ENCODE measurements at places on chromosomes 5 and 9.

DNA sequence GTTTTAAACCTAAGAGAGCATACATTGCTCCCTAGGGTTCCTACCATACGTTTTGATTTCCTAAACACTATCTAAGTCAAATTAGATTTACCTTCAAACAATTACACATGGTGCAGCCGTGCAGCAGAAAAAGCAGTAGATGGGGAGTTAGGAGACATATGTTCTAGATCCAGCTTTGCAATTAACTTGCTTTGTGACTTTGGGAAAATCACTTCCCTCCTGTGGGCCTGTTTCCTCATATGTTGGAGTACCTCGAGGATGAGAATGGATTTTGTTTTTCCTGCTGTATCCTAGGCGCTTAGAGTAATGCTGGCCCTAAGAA is 711 bp downstream of the MRPL50 start:
- no peak for DNase-seq

DNA sequence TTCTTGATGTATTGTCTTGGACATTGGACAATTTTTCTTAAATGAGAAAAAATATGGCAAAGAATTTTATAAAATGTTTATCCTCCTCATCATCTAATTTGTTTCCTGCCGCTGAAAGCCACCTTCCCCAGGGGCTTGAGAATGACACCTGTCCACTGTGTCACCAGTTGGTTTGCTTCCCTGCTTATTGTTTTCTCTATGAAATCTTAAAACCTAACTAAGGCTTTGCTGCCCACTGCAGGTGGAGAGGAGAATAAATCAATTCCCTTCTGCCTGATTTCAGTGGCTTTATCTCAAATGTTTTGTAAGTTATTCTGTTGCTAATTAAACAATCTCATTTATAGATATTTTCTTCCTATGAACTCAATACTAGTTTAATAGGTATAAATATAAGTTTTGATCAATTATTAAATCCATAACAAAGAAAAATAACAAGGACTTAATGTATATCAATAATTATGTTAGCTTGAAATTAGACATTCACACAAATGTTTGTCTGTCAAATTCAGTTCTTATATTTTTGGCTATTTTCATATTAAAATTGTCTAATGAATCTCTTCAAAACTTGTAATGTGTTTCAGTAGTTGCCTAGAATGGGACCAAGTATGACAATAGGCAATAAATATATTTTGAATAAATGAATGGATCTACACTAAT is 822.5 kb downstream of the PTPRD start:
- peak; percentile 26 for DNase-seq

DNA sequence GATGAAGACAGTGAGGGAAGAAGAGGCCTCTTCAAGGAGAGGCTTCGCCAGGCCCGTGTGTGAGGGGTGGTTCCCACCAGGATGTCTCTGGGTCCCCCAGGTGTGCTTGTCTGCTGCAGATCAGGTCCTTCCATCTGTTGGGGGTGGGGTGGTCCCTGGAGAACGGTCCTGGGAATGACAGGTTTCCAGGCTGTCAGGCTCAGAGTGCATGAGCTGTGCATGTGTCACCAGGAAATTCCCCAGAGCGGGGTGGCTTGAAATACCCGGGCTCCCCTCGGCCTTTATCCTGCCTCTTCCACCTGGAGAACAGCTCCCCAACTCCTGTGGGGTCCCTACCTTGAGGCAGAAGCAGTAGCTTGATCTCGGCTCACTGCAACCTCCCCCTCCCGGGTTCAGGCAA is 118.8 kb downstream of the GAPVD1 start:
- no peak for DNase-seq

GRCh38 chr9:111483439-111483857 is 735 bp downstream of the ECPAS start:
- no peak for DNase-seq

GRCh38 chr5:105677291-105677690 is 1993.4 kb downstream of the EFNA5 start:
- DNase-seq, result no peak

- no peak for DNase-seq
Observed at GRCh38 chr9:106818034-106818433, 44.9 kb upstream of the ZNF462 start.

DNA sequence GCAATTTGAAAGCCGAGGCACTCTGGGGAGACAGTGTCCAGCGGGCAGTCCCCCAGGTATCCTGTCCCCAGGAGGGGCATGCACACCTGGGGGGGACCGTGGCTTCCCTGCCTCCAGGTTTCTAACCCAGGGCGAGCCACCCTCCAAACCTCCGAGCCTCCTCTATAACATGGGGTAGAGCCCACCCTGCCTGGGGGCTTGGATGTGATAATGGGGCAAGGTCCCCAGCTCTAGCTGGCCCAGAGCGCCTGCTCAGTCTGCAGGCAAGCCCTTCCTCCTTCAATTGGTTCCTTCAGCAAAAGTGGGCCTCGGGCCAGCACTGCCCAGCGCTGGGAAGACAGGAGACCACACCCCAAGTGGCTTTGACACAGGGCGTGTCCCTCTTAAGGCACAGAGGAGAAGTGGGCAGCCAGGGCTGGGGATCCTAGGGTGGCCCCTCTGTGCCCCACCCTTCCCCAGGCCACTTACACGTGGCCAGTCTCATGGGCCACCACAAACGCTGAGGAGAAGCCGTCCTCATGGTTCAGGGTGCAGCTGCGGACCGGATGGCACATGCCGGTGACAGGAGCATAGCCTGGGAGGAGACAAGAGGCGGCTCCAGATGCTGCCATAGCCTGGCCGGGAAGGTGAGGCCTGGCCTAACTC is 94.3 kb downstream of the ZNF354C start:
- DNase-seq, result no peak

- no peak for DNase-seq
Observed at GRCh38 chr9:124781967-124782660, 5.2 kb downstream of the OLFML2A start.

- no peak for DNase-seq
Observed at GRCh38 chr9:30967476-30967875, 1417.0 kb upstream of the ACO1 start.

- no peak for DNase-seq
Observed at GRCh38 chr9:133710661-133711427, 27.3 kb downstream of the SARDH start.
